Cardiac septum (tissue), 1 donor: ENCODE measurements at places on chromosomes 6 and 20. TPM values are rescaled to one million over a fixed set of nuclear protein-coding genes. Genes with fewer than 3 reads are reported as not detected.

GRCh38 chr20:19249106-19249879, 36.9 kb downstream of the SLC24A3 start:
- DNase-seq = no peak

DNA sequence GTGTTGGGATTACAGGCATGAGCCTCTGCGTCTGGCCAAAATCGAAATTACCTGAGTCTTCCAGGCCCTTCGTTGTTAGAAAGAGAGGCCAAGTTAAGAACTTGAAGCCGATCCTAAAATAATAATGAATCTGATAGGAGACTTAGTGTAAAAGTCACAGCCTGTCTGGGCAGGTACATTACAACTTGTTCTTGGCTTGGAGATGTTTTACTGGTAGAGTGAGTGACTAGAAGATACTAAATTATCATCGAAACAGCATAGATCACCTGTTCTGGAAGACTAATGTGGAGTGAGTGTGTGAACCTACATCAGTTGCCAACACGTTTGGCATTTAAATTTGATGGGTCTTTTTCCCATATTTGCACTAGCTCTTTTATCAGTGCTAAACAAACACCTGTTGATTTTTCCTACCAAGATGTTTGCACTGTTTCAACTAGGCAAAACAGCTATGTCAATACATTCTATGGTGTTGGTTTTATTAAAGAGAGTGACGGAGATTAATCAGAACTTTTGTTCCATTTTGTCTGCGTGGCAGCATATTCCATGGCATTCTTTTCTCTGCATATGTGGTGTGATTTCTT, 4.6 kb upstream of the TMEM217 start:
- no peak for DNase-seq

DNA sequence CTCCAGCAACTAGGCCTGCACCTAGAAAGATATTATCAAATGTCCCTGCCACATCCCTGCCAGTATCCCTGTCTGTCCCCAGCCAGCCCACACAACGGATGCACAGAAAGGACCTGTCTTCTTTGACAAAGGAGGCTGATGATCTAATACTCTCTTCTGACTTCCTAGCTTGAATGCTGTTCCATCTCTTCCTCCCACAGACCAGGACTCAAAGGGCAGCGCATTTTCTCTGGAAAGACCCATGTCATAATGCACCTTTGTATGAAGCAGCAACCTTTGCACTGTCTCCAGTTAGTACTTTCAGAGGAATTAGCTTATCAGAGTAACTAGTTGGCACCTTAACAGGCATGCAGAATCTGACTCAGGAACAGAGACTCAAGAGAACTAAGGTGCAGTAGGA, 53.3 kb upstream of the TAF8 start:
- no peak for DNase-seq

GRCh38 chr6:7236306-7237209, 76.4 kb downstream of the SSR1 start:
- no peak for DNase-seq

DNA sequence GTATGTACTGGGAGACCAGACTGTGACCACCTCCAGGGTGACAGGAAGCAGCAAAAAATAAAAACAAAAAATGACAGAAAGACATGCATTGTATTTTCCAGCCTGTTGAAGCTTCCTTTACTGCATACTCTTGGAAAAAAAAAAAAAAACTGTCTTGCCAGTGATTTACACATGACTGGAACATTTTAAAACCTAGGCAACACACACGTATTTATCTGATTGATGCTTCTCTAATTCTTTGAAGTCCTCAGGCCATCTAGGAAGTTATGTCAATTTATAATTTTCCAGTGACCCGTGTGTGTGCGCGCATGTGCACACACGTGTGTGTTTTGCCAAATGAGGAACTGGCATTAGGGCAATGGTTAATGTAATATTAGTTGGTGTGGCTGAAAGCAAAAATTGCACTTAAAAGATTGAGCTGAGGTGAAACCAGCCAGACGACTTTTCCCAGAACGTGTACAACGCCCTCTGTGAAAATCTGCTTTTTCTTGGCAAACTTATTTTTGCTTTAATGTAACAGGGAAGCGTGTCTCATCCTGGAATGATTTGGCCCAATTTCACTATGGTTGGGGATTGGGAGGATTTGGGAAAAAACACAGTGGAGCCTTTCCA, 315.2 kb downstream of the TFAP2A start:
- DNase-seq = no peak

- no peak for DNase-seq
These were observed 123.3 kb upstream of the DUSP22 start for GRCh38 chr6:168865-169455.

DNA sequence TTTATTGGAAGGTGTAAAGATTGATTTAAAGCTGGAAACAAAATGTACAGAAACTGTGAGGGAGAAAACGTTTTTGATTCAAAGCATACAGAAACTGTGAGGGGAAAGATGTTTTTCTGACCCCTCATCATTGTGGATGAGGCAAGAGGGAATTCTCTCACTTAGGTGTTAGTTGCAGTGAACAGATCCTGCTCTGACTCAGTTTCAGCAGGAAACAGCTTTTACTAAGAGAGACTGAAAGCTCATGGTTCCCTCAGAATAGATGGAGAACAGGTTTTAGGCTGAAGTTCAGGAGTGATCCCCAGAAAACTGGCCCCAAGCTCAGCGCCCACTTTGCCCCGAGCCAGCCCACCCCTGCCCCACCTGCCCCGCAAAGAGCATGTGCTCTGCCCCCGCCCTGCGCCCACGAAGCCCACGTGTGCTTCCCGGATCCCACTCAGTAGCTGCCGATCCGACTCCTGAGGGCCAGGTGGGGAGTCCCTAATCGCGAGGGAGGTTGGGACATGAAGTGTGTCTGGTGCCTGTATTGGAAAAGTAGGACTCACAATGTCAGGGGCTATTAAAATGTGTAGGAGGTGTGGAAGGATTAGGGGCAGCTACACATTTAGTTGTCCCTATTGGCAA, 41.2 kb downstream of the DUSP22 start:
- no peak for DNase-seq

DNA sequence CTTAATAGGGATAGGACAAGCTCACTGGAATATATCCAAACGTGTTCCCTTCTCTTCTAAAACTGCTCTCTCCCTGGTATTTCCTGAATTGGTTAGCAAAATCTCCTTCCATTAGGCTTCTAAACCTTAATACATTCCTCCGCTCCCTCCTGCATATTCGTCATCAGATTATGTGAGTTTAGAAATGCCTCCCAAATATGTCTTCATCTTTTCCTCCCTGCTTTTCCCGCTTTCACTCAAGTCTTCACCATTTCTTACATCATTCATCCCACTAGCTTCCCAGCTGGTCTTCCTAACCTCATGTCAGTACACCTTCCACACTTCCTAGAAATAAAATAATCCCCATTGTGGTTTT, 26.9 kb downstream of the SLC22A16 start:
- no peak for DNase-seq

GRCh38 chr20:25030649-25031207, 27.2 kb downstream of the ACSS1 start:
- DNase-seq = no peak

DNA sequence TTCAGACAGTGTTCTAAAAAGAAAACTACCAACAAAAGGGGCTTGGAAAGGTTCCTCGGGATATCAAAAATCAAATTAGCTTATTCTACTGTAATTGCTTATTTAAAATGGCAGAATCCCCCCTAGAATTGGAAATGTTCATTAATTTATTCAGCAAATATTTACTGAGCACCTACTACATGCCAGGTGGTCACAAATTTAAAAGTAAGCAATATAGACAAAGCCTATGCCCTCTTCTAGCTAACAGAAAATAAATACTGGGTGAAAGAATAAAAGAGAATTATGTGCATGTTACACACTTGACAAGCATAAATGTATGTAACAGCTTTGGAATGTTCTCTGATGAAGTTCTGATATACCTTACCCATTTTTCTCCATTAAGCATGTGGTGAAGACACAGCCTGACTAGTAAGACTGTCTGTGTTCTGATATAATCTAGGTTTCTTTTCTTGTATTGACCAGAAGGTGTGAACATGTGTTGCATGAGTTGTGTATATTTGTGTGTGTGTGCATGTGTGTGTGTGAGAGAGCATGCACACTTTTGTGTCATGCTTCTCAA, 606.7 kb upstream of the CITED2 start:
- no peak for DNase-seq

DNA sequence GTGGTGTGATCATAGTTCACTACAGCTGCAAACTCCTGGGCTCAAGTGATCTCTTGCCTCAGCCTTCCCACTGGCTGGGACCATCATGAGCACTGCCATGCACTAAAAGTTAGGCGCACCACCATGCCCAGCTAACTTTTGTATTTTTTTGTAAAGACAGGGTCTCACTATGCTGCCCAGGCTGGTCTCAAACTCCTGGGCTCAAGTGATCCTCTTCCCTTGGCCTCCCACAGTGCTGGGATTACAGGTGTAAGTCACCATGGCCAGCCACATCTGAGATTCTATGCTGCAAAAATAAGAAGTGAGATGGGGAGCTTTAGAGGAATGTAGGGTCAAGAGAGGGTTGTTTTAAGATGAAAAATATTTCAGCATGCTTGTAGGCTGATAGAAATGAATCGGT, 1.5 kb upstream of the FAM83D start:
- no peak for DNase-seq

DNA sequence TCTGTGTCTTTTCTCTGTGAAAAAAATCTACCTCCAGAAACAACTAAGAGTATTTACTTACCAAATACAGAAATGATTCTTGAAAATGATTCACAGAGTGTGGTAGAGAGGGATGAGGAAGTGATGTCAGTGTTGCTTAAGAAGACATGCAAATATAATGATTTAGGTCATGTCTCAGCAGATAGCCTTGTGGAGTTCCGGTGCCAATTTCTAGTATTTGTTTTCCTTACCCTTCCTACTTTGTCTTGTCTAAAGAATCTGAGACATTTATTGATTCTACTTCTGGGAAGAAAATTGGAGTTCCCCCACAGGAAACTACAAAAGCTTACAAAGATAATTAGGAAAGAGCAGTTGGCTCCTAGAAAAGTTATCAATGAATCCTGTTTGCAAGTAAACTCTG, 68.8 kb downstream of the GJA1 start:
- no peak for DNase-seq

DNA sequence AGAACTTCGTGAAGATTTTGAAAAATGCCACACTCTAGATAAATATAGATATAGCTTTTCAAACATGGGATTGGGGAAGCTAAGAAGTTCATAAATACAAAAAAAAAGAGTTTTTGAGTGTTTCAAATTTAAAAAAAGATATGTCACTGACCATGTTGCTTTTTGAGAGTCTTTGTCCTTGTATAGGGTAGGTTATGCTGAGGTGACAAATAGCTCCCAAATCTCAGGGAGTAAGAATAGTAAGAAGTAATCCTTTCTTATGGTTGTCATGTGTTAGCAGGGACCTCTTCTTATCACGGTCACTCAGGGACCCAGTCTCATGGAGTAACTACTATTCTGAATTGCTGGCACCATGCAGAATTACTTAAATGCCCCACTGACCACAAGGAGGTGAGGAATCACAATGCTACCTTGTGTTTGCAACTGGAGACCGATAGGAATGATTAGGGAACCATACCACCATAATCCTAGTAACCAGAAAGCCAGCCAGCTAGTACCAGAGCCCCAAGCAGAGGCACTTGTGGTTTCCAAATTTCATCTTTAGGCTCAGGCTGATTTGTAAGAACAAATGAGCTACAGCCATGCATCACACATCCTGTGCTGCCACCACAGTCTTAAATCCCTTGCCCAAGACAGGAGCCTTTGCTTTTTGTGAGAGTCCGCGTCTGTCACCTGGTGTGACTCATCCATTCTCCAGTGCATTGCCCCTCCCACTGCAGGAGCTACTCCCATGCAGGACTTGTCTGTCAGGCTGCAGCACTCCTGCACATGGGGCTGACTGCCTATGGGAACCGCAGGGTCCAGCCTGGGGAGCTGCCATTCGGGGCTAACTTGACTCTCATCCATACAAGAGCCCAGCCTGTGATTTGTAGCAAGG, 42.4 kb upstream of the ADGRF4 start:
- DNase-seq = no peak

DNA sequence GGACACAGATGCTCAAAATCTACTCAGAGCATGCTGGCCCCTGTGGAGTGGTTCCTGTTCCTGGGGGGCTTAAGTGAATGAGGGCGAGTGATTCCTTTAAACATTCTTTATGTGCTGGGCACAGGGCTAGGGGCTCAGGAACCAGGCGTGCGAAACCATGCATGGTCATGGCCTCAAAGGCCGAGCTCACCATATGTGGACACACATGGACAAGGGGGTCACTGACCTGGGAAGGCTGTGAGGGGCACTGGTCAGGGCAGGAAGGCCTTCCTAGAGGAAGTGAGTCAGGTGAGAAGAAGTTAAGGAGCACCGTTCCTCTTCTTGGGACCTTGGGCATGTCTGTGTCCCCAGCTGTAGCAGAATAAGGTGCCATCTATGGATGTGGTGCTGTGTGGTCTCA, 74.6 kb upstream of the BHLHE23 start:
- no peak for DNase-seq

GRCh38 chr6:17159240-17159639, 57.4 kb downstream of the STMND1 start:
- no peak for DNase-seq

DNA sequence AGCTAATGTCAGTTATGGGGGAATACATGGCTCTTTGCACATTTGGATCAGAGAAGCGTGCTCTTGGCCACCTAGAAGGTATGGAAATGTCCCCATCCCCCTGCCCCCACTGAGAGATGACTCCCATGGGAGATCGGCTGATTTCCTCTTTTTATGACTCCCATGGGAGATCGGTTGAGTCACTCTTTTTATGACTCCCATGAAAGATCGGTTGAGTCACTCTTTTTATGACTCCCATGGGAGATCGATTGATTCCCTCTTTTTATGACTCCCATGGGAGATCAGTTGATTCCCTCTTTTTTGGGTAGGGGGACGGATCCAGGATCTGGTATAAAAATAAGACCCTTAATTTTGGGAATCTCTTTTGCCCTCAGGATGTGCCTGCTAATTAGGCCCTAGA, 10.3 kb upstream of the TAAR9 start:
- no peak for DNase-seq

DNA sequence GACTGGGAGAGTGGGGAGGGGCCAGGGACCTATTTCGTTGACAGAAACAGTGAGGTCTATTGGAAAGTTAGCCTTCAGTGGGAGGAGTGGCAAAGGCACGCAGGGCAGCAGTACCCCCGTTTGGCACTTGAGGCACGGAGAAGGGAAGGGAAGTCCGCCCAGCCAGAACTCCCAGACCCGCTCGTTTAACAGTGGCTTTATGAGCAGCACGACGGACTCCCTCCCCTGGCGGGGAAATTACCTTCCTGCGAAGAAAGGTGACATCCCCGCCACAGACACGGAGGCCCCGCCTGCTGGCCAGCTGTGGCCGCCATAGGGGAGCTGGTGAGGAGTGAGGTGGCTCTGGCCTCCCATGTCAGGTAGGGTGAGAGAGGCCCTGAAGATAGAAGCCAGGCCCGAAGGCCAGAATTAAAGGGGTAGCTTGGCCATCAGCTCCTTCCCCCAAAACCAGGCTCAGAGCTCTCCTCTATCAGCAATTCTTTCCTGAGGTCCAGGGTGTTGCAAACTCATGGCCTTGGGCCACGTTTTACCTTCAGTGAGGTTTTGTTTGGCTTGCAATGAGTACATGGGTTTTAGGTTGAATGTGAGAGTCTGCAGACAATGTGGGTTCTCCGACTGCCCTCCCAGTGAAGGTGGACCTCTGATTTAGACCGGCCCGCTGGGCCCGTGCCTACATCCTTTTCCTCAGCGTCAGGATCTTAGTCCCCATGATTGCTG, 123.7 kb downstream of the MRPL14 start:
- no peak for DNase-seq

GRCh38 chr6:17630511-17631073, 30.5 kb downstream of the FAM8A1 start:
- DNase-seq = no peak

The COL9A1 gene
- total RNA-seq = 2.6 TPM

The CTAGE9 gene
- total RNA-seq = not detected
